Activated naive CD4-positive, alpha-beta T cell treated with anti-CD3 and anti-CD28 coated beads, Interleukin-2, amount 10 ng/mL, durations not matched to agents 7 days and 5 days (primary cell): ENCODE measurements at places on chromosomes 6 and 20.

- no peak for DNase-seq
Observed at GRCh38 chr6:170167657-170168159, 123.2 kb downstream of the DLL1 start.

- no peak for DNase-seq
Observed at GRCh38 chr6:36924131-36924530, 30.4 kb upstream of the PI16 start.

GRCh38 chr20:50731930-50732690 lies 730 bp downstream of the PARD6B start:
- DNase-seq: peak; percentile 29

DNA sequence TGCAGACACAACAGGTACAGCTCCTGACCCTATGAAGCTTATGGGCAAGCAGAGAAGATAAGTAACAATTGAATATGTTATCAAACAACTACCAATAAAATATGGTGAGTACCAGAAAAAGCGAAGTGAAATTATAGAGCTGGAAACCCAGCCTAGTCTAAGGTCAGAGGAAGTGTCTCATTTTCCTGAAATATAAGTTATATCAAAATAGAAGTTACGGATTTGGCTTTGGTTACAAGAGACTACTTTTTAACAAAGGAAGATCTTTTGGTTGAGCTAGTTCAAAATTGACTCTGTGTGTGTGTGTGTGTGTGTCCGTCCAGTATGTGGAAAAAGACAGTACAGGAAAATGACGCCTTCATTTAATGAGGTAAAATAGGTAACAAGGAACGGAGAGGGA lies 8.9 kb downstream of the STX11 start:
- DNase-seq: no peak

DNA sequence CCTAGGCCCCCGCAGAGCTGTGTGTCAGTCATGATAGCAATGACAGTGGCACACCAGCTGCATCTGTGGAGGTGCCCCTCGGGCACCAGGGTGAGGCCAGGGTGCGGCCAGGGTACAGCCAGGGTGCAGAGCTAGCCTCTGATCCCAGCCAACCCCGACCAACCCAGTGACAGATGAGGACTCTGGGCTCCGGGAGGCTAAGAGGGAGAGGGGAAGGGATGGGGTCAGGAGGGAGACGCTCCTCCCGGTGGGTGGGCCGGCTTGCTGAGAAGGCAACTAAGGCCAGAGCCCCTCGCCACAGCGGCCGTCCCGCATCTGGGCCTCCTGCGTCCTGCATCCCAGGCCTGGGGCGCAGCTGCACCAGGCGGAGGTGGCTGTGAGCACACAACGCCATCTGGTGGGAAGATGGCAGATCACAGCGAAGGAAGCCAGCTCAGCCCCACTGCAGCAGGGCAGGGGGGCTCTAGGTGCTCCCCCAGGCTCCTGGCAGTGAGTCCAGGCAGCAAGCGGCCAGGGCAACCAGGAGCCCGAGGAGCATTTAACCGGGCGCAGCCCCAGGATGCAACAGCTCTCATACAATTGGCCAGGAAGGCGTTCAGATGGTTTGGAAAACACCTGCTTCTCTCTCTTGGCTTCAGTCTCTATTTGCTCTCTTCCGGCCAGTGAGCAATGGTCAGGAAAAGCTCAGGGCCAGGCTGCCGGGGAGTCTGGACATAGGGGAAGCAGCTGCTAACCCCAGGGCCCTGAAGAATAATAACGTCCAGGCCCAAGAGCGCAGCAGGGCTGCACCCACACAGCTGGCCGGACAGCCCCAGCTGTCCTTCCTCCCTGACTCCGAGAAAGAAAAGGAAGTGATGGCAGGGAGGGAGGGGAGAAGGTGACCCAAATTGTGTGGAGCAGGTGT lies 169.4 kb downstream of the TAF4 start:
- DNase-seq: peak; percentile 46

DNA sequence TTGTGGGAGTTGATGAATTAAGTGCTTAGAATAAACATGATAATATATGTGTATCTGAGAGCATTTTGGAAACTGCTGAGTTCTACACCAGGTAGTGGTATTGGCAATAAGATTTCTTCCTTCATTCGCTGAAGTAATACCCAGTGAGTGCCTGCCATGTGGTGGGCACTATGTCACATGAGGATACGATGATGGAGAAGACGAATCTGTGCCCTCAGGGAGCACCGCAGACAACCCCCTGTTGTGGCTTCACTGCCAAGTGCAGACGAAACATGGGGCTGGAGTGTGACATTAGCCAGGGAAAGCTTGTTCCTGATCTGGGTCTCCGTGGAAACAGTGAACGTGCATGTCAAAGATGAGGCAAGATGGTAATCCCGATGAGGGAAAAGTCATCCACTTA lies 7.9 kb downstream of the ZNF76 start:
- no peak for DNase-seq

GRCh38 chr6:52154381-52154780 lies 31.8 kb upstream of the IL17A start:
- no peak for DNase-seq

DNA sequence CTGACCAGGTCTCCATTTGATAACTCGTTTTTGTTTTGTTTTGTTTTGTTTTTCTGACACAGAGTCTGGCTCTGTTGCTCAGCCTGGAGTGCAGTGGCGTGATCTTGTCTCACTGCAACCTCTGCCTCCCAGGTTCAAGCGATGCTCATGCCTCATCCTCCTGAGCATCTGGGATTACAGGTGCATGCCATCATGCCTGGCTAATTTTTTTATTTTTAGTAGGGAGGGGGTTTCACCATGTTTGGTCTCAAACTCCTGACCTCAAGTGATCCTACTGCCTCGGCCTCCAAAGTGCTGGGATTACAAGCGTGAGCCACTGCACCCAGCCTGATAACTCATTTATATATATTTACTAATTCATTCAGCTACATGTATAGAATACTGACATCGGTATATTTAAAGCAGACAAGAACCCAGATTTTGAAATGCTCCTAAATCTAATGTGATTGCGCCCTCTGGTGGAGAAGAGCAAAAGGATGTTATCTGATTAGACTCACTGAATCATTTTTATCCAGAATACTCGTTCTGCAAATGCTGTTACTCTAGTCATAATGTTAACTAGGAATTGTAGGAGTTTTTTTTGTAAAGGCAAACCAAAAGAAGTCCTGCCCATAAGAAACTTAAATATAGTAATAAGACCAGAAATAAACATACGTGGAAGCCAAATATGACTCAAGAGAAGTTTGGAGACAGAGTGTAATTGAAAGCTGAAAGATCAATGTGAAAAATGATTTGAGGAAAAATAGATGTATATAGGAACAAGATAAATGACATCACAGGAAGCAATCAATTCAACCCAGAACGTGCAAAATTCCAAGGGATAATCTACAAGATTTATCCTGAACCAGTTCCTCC lies 5.3 kb upstream of the COL12A1 start:
- DNase-seq: peak; percentile 54
